Activated CD4-positive, CD25-positive, alpha-beta regulatory T cell (primary cell): ENCODE measurements at places on chromosomes 5 and 9.

GRCh38 chr5:6377582-6377904 is 804 bp downstream of the MED10 start:
- DNase-seq = no peak

DNA sequence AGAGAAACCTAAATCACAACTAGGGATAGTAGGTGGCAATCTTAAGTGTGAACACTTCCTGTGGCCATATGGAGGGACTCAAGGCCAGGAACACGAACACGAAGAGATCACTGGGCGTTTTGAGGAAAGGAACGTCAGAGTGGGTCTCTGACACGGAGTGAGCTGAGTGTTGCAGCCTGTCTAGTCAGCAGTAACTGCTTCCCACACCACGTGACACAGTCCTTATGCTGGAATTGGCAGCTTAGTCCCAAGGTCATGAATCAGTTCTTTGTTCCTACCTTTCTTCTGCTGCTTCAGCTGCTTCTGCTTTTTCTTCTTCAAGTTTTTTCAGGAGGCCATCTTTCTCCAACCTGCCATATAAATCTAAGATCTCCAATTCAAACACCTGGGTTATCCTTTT is 18.2 kb downstream of the SPACA9 start:
- DNase-seq = no peak

DNA sequence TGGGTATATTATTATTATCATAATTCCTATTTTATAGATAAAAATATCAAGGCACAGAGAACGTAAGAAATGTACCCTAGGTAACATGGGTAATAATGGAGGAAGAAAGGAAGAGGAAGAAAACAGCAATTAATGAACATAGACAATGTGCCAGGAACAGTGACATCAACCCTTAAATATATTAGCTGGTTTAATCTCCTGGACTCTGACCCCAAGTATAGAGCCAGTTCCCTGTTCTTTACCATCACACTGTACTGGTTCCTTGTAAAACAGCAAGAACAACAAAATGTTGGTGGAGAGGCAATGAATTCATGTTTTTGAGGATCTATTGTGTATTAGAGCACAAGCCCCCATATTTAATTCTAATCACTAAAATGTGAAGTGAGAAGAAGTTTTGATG is 192.1 kb downstream of the SMC2 start:
- no peak for DNase-seq

- no peak for DNase-seq
Measured at GRCh38 chr9:137759117-137759516, 118.5 kb upstream of the CACNA1B start.

DNA sequence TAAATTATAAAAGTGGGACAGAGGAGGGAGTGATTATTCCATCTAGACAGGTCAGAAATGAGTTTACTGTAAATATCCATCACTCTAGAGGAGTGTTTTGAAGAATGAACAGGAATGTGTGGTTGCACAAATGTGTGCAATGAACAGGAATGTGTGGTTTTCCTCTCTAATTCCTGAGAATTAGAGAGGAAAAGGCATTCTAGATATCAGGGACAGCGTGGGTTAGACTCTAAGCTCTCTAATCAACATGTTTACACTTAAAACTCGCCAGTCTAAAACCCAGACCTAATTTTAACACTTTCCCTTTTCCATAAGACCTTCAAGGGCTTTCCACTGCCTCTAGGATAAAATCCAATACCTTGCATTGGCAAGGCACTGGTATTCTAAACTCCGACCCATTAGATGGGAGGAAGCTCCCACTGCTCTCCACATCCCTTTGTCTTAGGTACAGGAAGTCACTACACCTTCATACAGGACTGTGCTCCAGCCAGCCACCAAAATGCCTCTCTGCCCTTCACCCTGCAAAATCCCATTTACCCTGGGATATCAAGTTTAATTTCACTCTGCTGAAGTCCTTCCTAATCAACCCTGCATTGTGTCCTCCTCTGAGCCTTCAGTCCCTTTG is 67.9 kb downstream of the NFIB start:
- DNase-seq = no peak

- DNase-seq = no peak
Measured at GRCh38 chr9:120484162-120484561, 95.8 kb downstream of the CDK5RAP2 start.

- no peak for DNase-seq
Measured at GRCh38 chr5:45399041-45399440, 297.1 kb downstream of the HCN1 start.

DNA sequence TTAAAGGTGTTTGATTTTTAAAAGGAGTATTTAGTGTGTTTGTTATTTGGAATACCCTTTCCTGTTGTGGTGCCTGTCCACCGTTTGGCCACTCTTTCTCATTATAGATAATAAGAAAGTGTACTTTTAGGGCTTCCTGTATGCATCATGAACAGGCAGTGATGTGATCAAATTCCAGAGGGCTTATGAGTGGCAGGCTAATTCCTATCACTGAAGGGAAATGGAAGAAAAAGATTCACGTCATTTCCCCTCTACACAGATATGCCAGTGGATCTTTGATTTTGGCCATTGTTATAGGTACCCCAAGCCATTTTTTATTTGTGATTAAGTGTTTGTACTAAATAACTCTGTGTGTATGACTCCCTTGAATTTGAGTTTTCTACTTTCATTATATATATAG is 37.1 kb downstream of the RPS6 start:
- no peak for DNase-seq

GRCh38 chr5:19044931-19045695 is 942.9 kb downstream of the CDH18 start:
- DNase-seq = no peak

DNA sequence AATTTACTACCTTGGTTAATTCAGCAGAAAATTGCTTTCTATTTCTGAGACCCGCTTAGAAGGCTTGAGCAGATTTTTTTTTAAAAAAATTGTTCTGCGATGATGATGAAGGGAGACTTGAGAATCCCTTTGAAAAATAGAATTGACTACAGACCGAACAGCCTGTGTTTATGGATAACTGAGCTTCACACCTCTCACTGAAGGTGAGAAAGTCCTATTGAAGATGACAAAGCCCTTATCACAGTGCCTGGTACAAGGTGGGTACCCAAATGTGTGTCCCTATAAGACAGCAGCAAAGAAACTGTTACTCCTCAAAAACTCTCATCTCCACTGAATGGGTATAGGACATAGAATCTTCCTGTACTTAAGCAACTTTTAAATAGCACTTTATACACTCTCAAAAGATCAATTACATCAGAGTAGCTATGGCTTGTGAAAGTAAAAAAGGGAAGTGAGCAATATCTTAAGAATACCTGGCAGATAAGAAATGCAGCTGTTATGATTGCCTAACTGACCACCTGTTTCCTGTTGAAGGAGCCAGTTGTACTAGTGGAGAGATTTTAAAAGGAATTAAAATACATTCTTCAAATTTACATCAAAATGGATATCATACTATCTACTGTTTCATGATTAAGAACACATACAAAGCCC is 419.7 kb downstream of the CHSY3 start:
- DNase-seq = no peak

DNA sequence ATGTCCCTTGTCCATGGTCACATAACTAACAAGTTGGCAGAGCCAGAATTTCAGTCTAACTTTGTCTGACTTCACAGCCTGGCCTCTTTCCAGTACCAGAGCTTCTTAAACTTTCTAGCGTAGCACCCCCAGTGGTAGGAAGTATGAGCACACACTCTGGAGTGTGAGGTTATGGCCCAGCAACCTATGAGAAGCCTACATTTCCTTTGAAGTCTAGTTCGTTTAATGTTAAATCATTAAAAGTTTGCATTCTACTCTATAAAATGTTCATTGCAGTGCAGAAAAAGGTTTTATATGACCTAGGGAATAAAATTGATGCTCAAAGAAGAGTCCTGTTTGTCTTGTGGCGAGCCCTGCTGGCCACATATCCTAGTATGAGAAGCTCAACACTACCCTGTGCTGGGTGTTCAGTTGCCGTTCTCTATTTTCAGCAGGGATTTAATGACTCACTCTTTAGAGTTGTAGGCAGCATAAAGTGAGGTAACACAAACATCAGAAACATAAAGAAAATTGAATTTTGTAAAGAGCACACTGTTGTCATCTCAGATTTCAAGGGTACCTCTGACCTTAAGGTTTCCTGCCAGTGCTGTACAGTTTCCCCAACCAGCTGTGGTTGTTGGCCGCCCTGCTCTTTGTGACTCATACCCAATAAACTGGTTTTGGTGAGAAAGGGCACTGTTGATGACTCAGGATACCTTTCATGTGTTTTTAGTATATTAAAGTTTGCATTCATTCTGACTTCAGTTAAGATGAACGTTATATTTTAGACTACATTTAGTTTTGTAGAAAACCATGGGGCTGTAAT is 14.3 kb downstream of the MCCC2 start:
- DNase-seq = peak; percentile 49

DNA sequence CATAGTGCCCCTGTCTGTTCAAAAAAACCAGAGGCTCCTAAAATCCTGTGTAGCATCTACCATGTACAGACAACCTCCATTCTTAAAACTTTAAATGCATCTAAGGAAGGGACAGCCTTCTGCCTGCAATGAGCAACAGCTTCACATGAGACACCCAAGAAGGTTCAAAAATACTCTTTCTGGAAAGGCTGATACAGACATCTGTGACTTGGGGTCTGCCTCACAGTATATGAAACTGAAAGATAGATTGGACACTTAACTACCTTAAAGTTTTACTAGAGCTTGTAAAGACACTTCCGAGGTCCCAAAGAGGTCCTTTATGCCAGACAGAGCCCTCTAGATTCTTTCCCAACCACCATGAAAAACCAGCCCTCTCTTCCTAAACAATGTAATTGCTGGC is 28.2 kb upstream of the CATSPER3 start:
- DNase-seq = no peak

DNA sequence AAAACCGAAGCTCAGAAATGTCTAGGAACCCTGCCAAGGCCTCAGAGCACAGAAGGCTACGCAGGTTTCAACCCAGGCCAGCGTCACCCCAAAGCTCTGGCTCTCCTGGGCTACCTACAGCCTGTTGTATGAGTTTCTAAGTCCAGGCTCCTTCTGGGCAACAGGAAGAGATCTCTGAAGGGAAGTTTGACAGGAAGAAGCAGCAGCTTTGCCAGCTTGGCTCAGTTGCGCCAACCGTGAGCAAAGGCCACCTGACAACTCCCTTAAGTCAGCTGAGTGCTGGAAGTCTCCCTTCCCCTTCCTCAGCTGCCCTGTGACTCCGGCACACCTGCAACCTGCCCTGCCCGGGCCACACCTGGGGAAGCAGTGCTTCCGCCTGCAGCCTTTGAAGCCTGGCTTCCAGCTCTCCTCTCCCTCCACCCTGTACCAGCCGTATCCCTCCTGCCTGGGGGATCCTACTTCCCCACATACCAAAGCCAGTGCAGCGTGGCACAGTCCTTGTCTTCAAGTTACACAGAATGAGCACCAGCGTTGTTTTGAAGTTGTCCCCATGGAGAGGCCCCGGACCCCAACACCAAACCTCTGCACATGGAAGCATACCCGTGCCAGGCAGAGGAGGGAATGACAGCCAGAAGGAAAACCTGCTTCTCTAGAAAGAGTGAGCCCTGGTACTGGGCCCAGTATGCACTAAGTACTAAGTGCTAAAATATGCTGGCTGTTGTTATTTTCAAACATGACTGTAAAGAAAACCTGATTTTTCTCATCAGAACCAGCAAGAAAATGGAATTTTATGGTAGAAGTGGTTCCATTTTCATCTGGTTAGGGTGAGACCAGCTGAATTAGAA is 36.5 kb downstream of the SHB start:
- no peak for DNase-seq

GRCh38 chr5:34656700-34657273 is 659 bp downstream of the RAI14 start:
- no peak for DNase-seq

- DNase-seq = no peak
Measured at GRCh38 chr9:133737071-133737773, 930 bp downstream of the SARDH start.

DNA sequence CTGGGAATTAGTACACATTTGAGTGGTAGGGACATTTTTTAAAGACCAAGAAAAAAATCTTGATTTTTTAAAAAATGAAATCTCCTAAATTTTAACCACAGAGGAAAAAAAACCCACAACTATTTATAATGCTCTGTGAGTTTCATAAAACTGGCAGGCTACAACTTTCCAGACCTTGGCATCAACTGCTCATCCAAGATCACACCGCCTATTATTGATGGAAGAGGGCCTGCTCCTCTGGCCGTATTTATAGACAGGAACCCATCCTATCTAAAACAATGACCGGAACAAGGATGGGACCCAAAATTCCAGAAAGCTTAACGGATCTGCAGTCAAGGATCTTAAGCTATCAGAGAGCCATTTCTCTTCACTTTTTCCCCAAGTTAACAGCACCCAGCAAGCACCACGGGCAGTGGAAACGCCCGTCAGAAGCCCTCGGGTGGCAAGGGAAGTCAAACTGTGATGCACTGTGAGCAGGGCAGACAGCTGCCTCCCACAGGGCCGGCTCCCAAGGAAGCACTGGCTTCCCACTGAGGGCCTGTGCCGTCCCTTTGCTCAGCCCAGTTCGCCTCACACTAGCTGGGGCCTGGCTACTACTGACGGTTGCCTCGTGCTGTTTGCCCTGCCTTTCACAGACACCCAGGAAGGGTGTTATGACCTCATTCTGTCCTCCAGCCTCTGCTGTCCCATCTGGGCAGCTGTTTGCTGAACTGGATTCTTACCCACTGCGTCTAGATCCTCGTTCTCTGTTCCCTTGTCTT is 62.8 kb downstream of the CDC14B start:
- DNase-seq = no peak

GRCh38 chr5:96487859-96488258 is 54.8 kb upstream of the PCSK1 start:
- DNase-seq = no peak

GRCh38 chr5:72363166-72363802 is 43.1 kb downstream of the PTCD2 start:
- no peak for DNase-seq

GRCh38 chr9:126875756-126876510 is 15.5 kb downstream of the ZBTB34 start:
- DNase-seq = no peak

- DNase-seq = no peak
Measured at GRCh38 chr5:137097203-137097602, 401.9 kb downstream of the SPOCK1 start.

GRCh38 chr5:78041805-78042204 is 252.7 kb downstream of the AP3B1 start:
- DNase-seq = no peak

- DNase-seq = peak; percentile 28
Measured at GRCh38 chr5:111254613-111255012, 30.4 kb downstream of the CAMK4 start.

GRCh38 chr5:102153003-102153759 is 142.9 kb downstream of the SLCO4C1 start:
- DNase-seq = no peak

DNA sequence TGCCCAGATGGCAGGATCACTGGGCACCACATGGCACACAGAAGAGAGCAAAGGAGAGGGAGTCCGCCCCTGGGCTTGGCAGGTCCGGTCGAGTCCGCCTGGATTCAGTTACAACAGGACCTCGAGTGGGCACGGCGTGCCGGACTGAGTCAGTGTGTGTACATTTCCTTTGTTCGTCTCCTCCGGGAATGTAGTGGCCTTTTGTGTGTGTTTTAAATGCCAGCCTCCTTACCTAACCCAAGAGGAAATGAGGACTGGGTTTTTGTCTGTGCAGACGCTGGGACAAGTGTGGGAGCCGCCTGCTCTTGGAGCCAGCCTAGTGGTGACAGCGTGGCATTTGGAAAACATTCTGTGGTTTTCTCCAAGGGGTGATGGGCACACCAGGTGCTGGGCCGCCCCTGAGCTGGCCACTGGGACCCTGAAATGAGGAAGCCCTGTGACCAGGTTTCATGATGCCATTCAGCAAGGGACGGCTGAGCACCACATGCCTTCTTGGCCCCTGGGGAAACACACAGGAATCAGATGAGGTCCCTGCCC is 9.6 kb downstream of the NEK6 start:
- no peak for DNase-seq

- DNase-seq = no peak
Measured at GRCh38 chr9:31606678-31607077, 777.8 kb upstream of the ACO1 start.
